ENCODE measurements at places on chromosomes 2 and 18.

GRCh38 chr2:64260093-64260803 is 116.0 kb upstream of the PELI1 start:
- DNase-seq = no peak

DNA sequence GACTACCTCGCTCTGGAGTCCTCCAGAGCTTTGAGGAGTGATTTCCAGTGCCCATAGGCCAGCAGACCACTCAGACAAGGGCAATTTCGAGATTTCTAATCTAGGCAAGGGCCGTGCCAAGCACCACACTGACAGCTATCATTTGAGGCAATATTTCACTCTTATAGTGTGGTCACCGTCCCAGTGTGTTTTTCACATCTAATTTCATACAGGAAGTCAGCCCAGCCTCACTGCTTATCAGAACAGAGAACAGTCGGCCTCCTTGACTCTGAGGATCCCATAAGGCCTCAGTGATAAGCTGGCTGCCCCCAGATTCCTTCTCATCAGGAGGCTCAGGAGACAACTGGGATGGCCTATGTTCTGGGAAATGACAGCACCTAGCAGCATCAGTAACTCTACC is 581 bp downstream of the CAPN14 start:
- DNase-seq = no peak

- DNase-seq = no peak
Observed at GRCh38 chr2:238478216-238478615, 51.5 kb downstream of the ASB1 start.

GRCh38 chr18:4454537-4455112 is 482 bp downstream of the DLGAP1 start:
- no peak for DNase-seq

- peak; percentile 7 for DNase-seq
Observed at GRCh38 chr2:209648714-209649113, 122.9 kb upstream of the UNC80 start.

DNA sequence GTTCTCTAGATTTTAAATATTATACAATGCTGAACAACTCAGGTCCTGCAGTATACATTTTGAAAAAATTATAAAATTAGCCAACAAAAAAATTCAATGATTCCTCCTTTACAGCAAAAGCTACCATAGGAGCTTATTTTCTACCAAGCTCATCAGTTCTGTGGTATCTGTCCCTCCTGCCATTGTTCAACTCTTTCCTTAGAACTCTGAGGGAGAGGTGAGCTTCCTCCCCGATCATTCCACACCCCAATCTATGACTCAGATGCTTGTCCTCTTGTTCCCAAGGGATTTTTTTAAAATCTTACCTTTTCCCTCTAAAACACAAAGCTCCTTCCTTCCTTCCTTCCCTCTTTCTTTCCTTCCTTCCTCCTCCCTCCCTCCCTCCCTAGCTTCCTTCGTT is 13.5 kb downstream of the DPP4 start:
- no peak for DNase-seq

DNA sequence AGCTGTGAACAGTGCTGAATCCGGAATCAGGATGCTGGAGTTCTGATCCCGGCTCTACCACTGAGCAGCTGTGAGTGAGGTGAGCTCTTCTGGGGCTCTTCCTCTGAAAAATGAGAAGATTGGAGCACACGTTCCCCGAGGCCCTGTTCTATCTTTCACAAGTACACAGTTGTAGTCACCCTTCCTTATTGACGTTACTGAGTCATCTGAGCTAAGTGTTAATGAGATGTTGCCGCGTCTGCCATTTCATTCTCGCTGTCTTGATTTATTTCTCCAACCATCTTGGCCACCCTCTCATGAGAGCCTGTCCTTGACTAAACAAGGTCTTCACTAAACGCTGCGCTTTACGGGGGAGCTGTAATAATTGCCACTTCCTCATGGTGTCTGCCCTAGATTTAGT is 31.9 kb upstream of the EFR3B start:
- DNase-seq = no peak

DNA sequence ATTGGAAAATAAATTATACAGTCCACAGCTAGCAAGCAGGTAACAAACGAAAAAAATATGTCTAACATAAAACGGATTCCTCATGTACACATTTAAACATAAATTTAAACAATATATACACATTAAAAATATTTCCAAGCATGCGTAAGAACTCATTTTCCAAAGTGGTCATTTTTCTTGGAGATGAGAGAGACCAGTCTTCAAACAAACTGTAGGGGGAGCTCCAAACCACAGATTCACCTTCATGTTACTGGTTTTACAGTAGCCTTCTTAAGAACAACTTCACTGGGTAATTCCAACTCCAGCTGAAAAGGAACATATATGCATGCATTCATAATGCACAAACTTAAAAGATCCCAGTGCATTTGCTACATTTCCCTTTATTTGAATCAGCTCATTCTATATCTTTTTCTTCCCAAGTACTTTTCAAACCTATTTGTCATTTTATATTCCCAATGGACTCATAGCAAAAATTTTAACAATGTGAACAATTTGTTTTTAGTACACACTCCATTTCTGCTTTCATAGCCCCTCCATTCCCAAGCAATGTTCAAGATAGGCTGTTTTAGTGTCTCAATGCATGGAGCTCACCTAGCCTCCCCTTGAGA is 4.7 kb upstream of the STAMBP start:
- peak; percentile 74 for DNase-seq

DNA sequence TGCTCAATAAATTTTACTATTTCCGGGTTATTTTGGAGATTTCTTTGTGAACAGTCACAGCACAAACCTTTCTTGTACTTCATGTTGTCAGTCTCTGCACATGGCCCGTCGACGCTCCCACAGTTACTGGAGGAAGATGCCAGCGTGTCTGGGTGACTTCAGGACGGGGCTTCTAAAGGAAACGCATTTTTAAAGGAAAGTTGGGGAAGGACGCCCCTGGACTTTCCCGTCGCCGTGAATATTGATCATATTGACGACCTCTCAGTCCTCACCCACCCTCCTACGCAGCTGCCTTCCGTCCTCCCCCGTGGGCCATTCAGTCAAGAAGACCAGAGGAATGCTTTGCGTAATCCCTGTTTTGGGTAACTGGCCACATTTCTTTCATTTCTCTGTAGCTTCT is 71.1 kb upstream of the SNTG2 start:
- DNase-seq = no peak

DNA sequence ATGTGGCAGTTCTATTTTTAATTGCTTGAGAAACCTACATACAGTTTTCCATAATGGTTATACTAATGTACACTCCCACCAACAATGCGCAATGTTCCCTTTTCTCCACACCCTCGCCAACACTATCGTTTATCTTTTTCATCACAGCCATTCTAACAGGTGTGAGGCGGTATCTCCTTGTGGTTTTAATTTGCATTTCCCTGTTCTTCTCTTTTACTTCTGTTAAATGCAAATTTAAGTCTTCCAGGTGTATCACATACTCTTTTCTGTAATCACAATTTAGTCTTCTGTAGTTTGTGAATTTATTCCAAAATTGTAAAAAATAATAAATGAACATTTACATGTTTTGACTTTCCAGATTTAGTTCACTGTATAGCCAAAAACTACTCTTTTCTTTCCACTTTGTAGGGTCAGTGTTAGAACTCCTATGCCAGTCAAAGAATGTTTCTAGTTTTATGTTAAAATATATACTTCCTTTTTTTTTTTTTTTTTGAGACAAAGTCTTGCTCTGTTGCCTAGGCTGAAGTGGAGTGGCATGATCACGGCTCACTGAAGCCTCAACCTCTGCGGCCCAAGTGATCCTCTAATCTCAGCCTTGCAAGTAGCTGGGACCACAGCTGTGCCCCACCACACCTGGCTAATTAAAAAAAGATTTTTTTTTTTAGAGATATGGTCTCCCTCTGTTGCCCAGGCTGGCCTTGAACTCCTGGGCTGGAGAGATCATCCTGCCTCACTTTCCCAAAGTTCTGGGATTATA is 15.4 kb upstream of the ACYP2 start:
- no peak for DNase-seq

DNA sequence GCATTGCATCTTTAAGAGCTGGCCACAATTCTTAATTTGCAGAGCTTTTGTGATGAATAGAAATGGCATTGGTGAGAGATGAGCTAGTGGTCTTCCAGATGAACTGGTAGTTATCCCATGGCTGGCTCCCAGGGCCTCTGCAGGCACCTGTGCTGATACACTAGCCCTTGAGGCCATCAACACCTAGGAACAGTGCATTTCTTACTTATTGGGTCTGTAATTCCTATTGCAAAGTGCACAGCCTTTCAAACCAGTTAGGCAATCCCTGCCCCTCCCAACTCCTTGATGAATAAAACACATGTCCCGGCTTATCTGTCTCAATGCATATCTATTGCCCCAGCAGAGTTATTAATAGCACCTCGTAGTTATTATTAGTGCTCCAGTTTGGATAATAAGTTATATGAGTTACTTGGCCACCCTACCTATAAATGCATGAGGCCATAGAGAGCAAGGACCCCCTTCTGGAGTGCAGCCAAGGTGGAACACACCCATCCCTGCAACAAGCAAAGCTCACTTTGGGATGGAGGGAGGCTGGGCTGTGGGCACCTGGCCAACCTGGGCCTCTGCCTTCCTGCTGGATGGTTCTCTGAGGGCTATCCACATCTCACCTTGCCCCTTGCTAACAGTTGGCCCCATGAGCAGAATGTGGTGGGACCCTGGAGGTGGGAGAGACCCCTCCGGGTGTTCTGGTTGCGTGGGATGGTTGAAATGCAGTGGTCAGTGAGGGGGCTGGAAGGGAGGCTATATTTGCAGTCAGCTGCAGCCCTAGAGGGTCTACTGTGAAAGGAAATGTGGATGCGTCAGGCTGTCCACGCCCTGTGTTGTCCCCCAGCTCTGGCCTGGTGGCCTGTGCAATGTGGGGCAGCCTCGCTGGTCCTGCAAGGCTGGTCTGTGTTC is 455.9 kb upstream of the HS6ST1 start:
- DNase-seq = no peak

DNA sequence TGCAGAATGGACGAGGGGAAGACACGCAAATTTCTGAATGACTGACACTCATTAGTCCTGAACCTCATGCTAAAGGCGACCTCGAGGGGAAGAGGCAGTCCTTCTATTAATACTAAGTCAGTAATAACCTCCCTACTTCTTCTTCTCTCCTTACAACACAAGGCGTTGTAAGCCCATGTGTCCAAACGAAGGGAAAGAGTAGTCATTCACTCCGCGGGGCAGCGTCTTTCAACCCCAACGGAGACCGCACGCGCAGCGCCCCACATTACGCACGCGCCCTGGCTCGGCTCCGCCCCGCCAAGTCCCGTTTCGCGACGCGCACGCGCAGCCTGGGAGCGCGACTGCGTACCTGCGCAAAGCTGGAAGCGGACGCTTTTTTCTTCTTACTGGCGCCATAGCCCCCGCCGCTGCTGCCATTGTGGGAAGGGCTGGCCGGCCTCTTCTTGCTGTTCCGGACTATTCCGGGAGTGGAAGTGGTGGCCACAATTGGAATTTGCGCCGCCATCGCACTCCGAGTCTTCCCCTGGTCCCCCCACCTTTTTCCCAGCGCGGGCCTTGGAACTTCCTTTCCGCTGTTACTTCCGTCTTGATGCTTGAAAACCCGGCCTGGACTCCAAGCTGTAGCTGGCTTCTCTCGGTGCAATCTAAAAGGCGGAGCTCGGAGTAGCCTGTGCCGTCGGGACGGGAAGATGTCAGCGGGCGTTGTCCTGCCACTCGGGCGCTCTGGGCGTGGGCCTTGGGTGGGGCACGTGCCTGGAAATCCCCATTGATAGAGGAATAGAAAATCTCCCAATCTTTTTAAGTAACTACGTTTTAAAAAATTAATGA is at the start of gene INO80C:
INO80C (minus strand) TSS at position 591 of the 828 bp plus-strand sequence; CDS start at position 505, 86 bp downstream.
- peak; percentile 95 for DNase-seq

DNA sequence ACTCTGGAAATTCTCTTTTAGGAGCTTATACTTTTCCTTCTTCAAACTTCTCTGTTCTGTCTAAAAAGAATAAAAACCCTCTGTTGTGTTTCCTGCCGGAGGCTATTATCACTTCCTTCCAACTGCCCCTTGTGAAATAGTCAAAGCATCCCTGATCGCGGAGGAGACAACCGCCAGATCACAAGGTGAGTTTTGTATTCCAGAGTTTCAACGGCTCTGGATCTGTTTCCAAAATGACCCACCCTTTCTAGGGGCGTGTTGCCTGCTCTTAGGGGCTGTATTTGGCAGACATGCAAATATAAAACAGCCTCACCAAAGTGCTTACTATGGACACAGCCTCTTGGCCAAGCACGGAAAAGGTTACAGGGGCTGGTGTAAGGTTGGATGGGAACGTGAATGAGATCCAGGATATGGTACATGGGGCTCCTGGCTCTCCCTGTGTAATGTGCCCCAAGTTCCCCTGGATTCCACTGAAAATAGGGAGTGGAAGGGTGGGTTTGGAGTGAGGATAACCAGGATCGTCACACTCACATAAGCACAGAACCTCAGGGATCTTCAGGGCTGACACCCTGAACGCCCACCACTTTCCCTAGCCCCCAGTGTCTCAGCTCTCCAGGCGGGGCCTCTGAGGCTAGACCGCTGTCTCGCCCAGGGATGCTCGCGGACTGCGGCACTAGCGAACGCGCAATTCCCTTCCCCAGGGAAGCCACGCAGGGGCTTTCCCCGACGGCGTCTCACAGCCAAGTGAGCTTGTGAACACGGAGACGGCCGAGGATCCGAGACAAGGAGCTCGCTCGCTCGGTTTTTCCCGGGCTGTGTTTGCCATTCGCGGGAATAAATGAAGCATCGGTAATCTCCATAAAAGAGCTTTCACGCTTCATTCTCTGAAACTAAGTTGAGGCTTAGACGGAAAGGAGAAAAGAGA is 14.4 kb downstream of the EN1 start:
- DNase-seq = no peak

DNA sequence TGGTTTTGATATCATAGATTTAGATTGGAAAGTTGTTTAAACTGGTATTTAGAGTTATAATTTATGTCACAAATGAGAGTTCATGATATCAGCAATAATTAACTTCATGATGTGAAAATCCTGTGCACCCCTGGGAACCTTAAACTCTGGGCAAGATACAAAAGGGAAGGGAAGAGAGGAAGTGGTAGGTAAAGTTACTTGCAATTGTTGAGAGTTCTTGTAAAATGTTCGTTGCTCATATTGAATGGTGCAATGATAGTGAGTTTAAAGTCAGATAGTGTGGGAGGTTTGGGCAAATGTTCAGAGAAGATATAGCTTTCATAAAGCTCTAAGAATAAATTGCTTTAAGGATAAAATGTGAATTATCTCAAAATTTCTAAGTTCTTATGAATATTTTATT is 75.4 kb downstream of the SP110 start:
- no peak for DNase-seq

GRCh38 chr2:8258406-8258805 is 423.4 kb upstream of the ID2 start:
- DNase-seq = no peak

- no peak for DNase-seq
Observed at GRCh38 chr2:36707050-36707449, 10.5 kb downstream of the VIT start.

GRCh38 chr18:61556862-61557261 is 223.6 kb downstream of the CDH20 start:
- DNase-seq = no peak

GRCh38 chr2:13057671-13058070 is 340.9 kb downstream of the TRIB2 start:
- no peak for DNase-seq

All from SW 1271 (cell line).